Right renal pelvis (tissue), 4 donors: ENCODE measurements at places on chromosomes 3 and 15. TPM values are rescaled to one million over a fixed set of nuclear protein-coding genes. Genes with fewer than 3 reads are reported as not detected.

Gene SLC24A5
- 0.17 TPM for polyA plus RNA-seq

Gene OGG1
- polyA plus RNA-seq, result 60.8 TPM

Gene STARD9
- 8.0 TPM for polyA plus RNA-seq

Gene TM4SF1
- 69.3 TPM for polyA plus RNA-seq

Gene PRR23C
- polyA plus RNA-seq, result 0.04 TPM

Gene TMCO5A
- not detected for polyA plus RNA-seq

Gene KCNMB2
- 34.9 TPM for polyA plus RNA-seq

Gene MPI
- 50.2 TPM for polyA plus RNA-seq

Gene DTX3L
- 16.0 TPM for polyA plus RNA-seq

Gene WDR72
- 62.4 TPM for polyA plus RNA-seq

GRCh38 chr3:140344082-140344454 is 333.8 kb upstream of the TRIM42 start:
- no peak for DNase-seq

- no peak for DNase-seq
Observed at GRCh38 chr3:34948517-34948916, 690.8 kb upstream of the ARPP21 start.

- DNase-seq, result no peak
Observed at GRCh38 chr3:127679534-127680145, 6.9 kb downstream of the ABTB1 start.

GRCh38 chr15:80998251-80998650 is 2.5 kb upstream of the TLNRD1 start:
- DNase-seq, result no peak

DNA sequence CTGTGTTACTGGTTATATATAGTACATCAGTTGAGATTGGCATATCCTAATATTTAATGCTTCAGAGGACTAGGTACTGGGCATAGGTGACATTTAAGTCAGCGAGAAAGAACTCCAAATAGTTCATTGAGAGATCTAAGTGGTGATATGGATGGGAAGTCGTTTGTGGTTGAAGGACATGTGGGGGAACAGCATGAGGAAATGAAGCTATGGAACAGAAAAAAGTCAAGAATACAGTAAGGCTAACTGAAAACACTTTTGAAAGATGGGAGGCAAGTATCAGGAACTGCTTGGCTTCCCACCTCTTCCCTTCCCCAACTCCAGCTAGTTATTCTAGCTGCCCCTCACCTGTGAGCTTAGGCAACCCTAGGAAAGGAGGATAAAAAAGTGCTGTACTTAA is 3.7 kb upstream of the MYO5A start:
- no peak for DNase-seq

GRCh38 chr3:106826791-106827311 is 550.4 kb upstream of the CCDC54 start:
- DNase-seq, result no peak

DNA sequence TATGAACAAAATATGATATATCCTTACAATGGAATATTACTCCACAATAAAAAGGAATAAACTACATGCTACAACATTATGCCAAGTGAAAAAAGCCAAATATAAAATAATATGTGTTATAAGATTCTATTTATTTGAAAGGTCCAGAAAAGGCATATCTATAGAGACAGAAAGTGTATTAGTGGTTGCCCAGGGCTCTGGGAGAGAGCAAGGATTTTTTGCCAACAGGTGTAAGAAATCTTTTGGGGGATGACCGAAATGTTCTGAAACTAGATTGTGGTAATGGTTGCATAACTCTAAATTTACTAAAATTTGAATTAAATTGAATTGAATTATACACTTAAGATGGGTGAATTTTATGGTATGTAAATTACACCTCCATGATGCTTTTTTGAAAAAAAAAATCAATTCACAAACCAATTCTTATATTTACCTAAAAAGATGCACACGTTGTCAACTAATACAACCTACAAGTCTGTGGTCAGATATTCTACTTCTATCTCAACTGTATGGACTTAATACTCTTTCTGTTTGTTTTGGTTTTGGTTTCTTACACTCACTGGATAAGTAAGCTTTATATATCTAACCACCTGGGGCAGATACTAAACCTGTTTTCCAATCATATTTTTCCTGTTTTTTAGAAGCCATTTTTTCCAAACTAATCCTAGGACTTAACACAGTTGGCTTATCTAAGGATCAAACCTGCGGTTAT is 75.8 kb downstream of the FBN1 start:
- no peak for DNase-seq

GRCh38 chr3:50297384-50297775 is 1.8 kb downstream of the HYAL3 start:
- DNase-seq, result no peak

- DNase-seq, result no peak
Observed at GRCh38 chr3:175456466-175456865, 597.3 kb downstream of the NAALADL2 start.

DNA sequence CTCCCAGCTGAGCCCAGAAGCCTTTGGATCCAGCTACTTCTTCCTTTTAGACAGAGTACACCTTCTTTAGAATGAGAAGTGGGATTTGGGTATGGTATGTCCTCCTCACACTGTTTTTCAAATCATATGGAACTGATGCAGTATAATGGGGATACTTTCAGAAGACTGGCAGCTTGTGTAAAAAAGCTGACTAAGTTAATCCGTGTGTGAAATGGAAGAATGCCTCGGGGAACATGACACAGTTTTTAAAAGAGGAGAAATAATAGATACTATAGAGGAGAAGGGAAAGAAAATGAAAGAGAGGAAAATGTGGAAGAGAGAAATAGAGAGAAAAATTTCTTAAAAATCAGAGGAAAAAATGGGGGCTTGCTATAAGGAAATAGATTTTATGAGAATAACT is 47.7 kb downstream of the TUSC7 start:
- DNase-seq, result no peak

DNA sequence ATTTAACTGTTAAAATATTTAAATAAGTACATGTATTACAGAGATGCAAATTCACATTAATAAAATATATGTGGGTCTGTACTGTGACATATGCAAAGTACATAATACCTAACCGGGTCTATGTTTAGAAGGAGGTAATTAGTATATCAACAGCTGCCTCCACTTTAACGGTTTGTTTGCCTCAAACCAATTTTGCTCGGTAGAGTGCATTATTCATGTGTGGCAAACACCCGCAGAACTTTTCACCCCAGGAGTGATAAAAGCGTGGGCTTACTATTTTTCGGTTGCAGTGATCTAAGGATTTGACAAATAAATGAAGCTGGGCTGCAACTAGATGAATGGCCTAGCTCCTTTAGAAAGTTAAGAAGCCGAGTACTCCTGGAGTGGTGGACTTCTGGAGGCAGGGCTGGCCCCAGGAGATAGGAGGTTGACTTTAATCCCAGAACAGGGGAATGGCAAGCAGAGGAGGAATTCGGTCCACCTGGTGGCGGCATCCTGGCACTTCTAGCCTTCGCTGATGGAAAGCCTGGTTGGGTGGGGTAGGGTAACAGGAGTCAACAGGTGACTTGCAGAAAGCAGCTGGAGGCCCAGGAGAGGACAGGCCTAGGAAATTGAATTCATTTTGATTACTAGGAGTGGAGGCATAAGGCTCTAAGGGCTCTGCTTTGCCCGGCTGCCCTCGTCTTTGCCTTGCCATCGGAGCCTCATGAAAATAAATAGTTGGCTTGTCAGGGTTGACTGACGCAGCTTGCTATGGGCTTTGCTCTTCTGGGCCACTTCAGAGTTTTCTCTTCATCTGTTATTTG is 2.4 kb downstream of the SLCO3A1 start:
- DNase-seq, result no peak
